SJCRH30 (cell line): ENCODE measurements at places on chromosomes 1 and 21. TPM values are rescaled to one million over a fixed set of nuclear protein-coding genes. Genes with fewer than 3 reads are reported as not detected.

DNA sequence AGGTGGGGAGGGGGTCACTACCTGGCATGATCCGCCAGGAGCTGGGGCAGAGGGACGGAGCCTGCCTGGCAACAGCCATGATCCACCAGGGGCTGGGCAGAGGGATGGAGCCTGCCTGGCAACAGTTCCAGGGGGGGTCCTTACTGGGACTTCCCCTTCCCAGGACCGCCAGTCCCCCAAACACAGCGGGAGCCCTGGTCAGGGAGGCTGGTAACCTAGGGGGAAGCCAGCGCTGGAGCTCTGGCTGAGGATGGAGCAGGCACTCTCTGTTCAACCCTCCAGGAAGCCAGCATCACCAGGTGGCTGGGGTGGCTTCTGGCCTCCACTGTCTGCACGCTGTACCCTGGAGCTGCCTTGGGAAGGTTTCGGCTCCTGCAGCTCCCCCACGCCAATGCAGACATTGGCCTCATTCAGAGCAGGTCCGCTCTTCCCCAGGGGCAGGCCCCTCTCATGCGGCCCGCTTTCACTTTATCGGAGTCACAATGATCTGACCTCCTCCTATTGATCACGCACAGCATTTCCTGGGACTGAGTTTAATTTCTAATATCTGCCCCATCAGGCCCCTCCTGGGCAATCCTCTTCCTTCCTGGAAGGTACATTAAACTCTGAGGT, 68.4 kb upstream of the ABCG1 start:
- DNase-seq: no peak
- H3K4me3 ChIP-seq: no peak overlapping the region
- H3K36me3 ChIP-seq: no peaks in the 10 kb centered on the region

- H3K4me3 ChIP-seq: no peak overlapping the region
- no peak overlapping the region for H3K27ac ChIP-seq
Measured at GRCh38 chr1:151862604-151863003, 9.1 kb upstream of the THEM5 start.

DNA sequence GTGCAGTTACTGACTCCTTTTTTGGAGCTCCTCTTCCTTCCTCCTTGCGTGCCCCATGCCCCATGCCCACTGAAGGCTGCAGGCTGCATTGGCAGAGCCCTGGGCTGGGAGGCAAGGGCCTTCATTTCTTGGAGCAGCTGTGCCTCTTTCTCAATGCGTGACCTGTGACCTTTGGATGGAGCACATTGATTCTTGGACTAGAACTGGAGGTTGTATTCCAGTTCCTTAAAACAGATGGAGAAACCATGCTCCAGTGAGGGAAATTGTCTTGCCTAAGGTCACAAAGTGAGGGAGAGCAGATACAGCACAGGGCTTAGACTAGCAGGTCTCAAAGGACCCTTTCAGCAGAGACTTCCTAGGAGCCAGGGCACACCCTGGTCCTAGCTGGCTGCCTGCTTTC, 9.0 kb downstream of the TMEM269 start:
- H3K36me3 ChIP-seq: no peaks in the 10 kb centered on the region
- H3K4me1 ChIP-seq: no peaks in the 10 kb centered on the region
- H3K27me3 ChIP-seq: no peaks in the 10 kb centered on the region
- no peak for DNase-seq
- H3K27ac ChIP-seq: no peak overlapping the region
- H3K4me3 ChIP-seq: no peak overlapping the region

DNA sequence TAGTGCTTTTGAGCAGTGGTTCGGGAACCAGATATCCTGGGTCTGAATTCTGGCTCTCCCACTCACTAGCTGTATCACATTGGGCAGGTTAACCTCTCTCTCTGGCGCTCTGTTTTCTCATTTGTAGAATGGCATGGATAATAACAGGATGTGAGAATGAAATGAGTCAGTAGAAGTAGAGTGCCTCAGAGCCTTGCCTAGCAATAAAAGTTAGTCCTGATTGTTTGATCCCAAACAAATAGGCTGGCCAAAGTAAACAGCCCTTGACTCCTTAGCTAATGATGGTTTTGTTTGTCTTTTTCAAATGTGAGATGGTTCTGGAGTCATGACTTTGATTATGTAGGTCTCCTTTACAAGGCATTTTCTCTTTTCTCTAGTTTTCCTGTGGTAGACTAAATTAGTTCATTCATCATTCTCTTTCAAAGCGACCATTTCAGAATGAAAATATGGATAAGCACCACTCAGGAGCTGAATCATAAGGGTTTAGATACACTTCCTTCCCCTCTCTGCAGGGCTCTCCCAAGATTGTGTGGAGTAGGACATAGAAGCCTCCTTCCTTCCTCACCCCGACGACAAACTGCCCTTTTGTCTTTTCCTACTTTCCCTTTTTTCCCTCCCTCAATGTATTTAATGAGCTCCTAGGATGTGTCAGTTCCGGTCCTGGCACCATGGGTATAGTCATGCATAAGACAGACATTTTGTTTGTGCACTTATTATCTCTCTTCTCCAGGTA, 23.1 kb downstream of the KIAA0040 start:
- no peaks in the 10 kb centered on the region for H3K36me3 ChIP-seq
- DNase-seq: no peak
- no peak overlapping the region for H3K27ac ChIP-seq
- H3K4me1 ChIP-seq: no peaks in the 10 kb centered on the region

DNA sequence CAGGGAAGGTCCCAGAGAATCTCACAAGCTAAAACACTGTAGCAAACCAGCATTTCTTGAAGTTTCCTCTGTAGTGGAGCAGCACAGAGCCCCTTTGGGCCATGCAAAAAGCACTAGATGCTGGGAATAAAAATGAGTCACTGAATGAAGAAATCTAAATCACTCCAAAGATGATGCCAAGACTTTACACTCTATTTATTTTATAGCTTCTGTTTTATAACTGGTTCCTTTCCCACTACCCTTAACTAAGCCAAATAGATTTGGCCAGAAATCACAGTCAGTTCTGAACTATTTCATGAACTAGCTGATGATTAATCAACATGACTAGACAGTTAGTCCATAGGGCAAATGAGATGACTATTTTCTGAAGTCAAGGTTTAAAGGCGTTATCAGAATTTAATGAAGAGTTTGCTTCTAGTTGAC, 89.5 kb downstream of the SCMH1 start:
- no peaks in the 10 kb centered on the region for H3K4me1 ChIP-seq
- H3K27me3 ChIP-seq: no peaks in the 10 kb centered on the region
- no peak for DNase-seq
- H3K4me3 ChIP-seq: no peak overlapping the region

- H3K4me1 ChIP-seq: no peaks in the 10 kb centered on the region
- H3K4me3 ChIP-seq: no peak overlapping the region
- no peak for DNase-seq
- no peaks in the 10 kb centered on the region for H3K27me3 ChIP-seq
- H3K36me3 ChIP-seq: no peaks in the 10 kb centered on the region
- no peak overlapping the region for H3K27ac ChIP-seq
Measured at GRCh38 chr1:231487019-231487418, 41.5 kb upstream of the TSNAX start.

DNA sequence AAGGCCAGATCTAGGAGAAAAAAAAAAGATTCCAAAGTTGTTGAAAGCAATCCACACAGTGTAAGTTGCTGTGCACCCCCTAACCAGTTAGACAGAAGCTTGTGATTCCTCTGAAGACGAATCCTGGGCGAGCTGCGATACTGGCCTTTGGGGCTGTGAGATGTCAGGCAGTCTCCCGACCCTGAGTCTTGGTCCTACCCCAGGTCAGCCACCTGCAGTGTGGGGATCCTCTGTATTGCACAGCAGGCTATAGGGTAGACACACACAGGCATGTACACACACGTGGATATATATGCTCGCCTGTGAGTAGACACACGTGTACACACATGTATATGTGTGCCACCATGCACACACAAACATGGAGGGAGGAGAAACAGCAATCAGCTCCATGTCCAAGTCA, 12.9 kb downstream of the ACTRT2 start:
- no peaks in the 10 kb centered on the region for H3K4me1 ChIP-seq
- peaks cover 54% of the 10 kb centered on the region for H3K27me3 ChIP-seq
- no peaks in the 10 kb centered on the region for H3K36me3 ChIP-seq
- no peak for DNase-seq

- H3K27ac ChIP-seq: no peak overlapping the region
- H3K36me3 ChIP-seq: peaks cover 54% of the 10 kb centered on the region
- no peak overlapping the region for H3K4me3 ChIP-seq
- H3K4me1 ChIP-seq: no peaks in the 10 kb centered on the region
- DNase-seq: no peak
- H3K27me3 ChIP-seq: no peaks in the 10 kb centered on the region
Measured at GRCh38 chr1:145837656-145838055, 7.8 kb upstream of the NUDT17 start.

DNA sequence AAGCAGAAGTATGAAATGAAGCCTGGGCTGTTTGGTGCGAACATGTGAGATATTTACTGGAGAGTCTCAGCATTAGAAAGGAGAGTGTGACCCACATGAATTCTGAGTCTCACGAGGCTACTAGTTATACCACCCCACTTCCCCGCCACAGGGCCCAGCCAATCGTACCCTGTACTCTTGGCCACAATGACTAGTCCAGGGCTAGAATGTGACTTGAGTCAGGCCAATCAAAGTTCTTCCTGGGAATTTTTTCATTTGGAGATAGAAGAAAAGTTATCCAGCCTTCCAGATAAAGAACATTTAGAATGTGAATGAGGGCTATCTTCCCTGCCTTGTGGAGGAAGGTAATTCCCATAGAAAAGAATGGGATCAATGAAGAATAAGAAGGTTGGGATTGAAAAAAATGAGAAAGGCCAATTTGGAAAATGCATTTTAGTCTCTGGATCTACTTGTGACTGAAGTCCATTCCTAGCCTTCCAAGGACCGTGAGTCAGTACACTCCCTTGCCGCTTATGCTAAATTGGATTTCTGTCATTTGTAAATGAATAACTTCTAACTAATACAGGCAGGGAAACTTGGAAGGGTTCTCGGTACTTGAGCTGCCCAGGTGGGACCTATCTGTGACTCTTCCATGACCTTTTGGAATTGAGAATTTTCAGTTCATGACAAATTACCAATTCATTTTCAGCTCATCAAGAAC, 12.3 kb upstream of the RIMKLA start:
- H3K36me3 ChIP-seq: no peaks in the 10 kb centered on the region
- no peak overlapping the region for H3K4me3 ChIP-seq
- no peaks in the 10 kb centered on the region for H3K4me1 ChIP-seq
- no peaks in the 10 kb centered on the region for H3K27me3 ChIP-seq
- DNase-seq: no peak

- peaks cover 9% of the 10 kb centered on the region for H3K4me1 ChIP-seq
- H3K36me3 ChIP-seq: peaks cover 69% of the 10 kb centered on the region
- peak overlapping the region; percentile 45 for H3K27ac ChIP-seq
- H3K27me3 ChIP-seq: no peaks in the 10 kb centered on the region
Measured at GRCh38 chr1:214010197-214010573, 22.4 kb downstream of the PROX1 start.

- no peaks in the 10 kb centered on the region for H3K4me1 ChIP-seq
- DNase-seq: peak; percentile 60
- H3K27ac ChIP-seq: no peak overlapping the region
- peaks cover 3% of the 10 kb centered on the region; the same call in 1 of the 2 replicates for H3K27me3 ChIP-seq
Measured at GRCh38 chr1:2786329-2787162, 14.9 kb downstream of the TTC34 start.

DNA sequence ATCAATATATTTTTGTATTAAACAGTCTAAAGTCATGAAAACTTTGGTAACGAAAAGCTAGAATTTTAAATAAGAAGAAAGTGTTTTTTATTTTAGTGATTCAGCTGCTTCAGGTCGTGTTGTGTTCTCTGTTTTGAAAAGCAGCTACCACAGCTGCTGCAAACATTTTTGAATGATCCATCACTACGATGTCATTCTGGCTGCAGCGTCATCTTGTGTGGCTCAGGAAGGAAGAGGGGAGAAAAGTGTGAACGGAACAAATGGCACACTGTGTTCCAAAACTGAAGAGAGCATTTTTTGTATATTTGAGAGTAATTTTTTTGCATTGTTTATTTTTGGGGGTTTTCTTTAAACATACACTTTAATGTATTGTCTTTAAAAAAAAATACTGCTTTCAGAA, 323.0 kb upstream of the ADGRL2 start:
- no peaks in the 10 kb centered on the region for H3K36me3 ChIP-seq
- DNase-seq: peak; percentile 62
- peak overlapping the region; percentile 36 for H3K4me3 ChIP-seq
- 0 out of 2 replicates have a peak, but pooled peaks cover 6% of the 10 kb centered on the region for H3K4me1 ChIP-seq
- H3K27me3 ChIP-seq: no peaks in the 10 kb centered on the region

DNA sequence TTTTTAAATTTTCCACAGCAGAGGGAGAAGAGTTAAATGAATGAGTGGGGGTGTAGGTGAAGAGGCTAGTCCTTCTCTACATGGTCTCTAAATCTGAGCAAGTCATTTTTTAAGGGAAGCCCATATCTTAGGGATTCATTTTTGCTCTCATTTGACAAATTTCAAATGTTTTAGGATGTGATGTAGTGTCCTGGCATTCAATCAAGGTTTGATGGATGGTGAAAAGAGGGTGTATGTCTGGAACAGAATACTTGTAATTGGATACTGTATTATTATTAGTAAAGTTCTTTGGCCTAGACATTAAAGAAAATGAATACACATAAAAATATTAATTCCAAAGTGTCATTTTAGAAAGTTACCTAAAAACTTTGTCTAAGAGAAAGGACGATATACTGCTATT, 167.8 kb upstream of the PTBP2 start:
- H3K36me3 ChIP-seq: no peaks in the 10 kb centered on the region
- H3K4me1 ChIP-seq: no peaks in the 10 kb centered on the region
- no peak for DNase-seq
- H3K27me3 ChIP-seq: 0 out of 2 replicates have a peak, but pooled peaks cover 3% of the 10 kb centered on the region
- no peak overlapping the region for H3K4me3 ChIP-seq
- H3K27ac ChIP-seq: no peak overlapping the region

GRCh38 chr1:93442741-93443140, 5.2 kb upstream of the FNBP1L start:
- H3K4me1 ChIP-seq: 0 out of 2 replicates have a peak, but pooled peaks cover 4% of the 10 kb centered on the region
- no peaks in the 10 kb centered on the region for H3K27me3 ChIP-seq
- no peak overlapping the region for H3K27ac ChIP-seq
- DNase-seq: no peak
- H3K36me3 ChIP-seq: no peaks in the 10 kb centered on the region

Gene OR2AK2
- total RNA-seq: not detected in 2 replicates

Gene NBL1
- 3.5 and 4.4 TPM in 2 replicates for total RNA-seq

Gene C1orf141
- total RNA-seq: 0.14 TPM in 1 of 2 replicates, not detected in the other

Gene SMCP
- not detected in 2 replicates for total RNA-seq

Gene MROH9
- not detected in 2 replicates for total RNA-seq

Gene CAMK2N1
- total RNA-seq: 4.7 and 6.2 TPM in 2 replicates

Gene CA6
- total RNA-seq: not detected in 2 replicates

Gene SPRR2G
- not detected in 2 replicates for total RNA-seq

Gene SLC45A3
- 11.7 and 11.8 TPM in 2 replicates for total RNA-seq

Gene SRGAP2
- 60.7 and 67.7 TPM in 2 replicates for total RNA-seq

Gene RWDD3
- 25.8 and 29.1 TPM in 2 replicates for total RNA-seq

Gene MOV10
- total RNA-seq: 35.4 and 45.7 TPM in 2 replicates
